Substantia nigra (tissue), 51 donors: ENCODE measurements at places on chromosomes 1 and 21.

- no peak for DNase-seq
These were observed 11.6 kb downstream of the PIGM start for GRCh38 chr1:160020196-160020595.

- DNase-seq, result no peak
These were observed 253.9 kb downstream of the DUSP10 start for GRCh38 chr1:221487781-221488524.

DNA sequence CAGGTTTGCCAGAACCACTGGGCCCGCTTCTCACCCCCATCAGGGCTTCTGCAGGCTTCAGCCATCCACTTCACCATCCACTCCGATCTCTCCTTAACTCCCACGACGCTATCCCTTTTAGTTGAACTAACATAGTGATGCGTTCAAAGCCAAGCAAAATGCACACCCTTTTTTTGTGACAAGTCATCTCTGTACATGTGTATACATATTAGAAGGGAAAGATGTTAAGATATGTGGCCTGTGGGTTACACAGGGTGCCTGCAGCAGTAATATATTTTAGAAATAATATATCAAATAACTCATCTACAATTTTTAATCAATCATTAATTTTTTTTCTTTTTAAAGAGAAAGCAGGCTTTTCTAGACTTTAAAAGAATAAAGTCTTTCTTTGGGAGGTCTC is 114.6 kb downstream of the NBPF12 start:
- no peak for DNase-seq

DNA sequence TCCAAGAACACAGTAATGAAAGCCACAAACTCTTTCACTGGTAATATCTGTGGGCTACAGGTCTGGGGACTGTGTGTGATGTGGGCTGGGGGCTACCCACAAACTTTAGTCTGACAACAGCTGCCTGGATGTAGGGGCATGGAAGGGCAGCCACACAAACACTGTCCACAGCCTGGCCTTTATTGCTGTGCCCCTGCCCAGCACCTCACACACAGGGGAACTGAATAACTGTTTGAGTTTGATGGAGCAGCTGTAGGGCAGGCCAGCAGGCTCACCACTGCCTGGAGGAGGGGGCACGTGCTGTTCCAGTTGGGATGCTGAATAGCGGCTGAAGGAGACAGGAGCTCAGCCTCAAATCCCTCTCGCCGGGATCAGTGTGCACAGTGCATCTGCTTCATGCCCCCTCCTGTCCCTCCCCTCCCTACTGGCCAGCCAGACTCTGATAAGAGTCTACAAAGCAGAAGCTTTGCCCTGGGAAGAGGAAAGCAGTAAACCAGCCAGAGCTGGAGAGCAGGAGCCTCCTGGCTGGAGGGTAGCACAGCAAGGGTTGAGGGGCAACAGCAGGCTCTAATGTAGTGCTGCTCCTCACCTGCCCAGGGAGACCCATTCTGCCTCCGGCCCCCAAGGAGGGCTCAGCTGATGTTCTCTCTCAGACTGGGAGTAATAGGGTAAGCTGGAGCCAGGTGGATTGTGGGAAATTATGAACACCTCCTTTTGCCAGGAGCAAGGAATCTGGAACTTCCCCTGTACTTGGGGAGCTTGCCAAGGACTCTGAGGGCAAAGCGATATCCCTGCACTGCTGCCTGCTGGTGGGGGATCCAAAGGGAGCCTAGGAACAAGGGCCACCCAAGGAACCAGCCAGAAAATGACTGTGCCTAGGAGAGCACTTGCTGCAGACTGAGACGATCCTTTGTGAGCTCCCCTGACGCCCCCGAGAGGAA is 70.2 kb upstream of the GOLT1A start:
- DNase-seq, result no peak

GRCh38 chr1:157969697-157970485 is 23.6 kb upstream of the KIRREL1 start:
- no peak for DNase-seq

GRCh38 chr1:209155546-209155945 is 428.0 kb upstream of the CAMK1G start:
- no peak for DNase-seq

GRCh38 chr21:44483288-44484237 is 28.3 kb downstream of the LRRC3 start:
- no peak for DNase-seq
